ENCODE measurements at places on chromosomes 5 and 9.
A peak's percentile ranks its signal among the peaks of the same experiment; 100 is the strongest.

DNA sequence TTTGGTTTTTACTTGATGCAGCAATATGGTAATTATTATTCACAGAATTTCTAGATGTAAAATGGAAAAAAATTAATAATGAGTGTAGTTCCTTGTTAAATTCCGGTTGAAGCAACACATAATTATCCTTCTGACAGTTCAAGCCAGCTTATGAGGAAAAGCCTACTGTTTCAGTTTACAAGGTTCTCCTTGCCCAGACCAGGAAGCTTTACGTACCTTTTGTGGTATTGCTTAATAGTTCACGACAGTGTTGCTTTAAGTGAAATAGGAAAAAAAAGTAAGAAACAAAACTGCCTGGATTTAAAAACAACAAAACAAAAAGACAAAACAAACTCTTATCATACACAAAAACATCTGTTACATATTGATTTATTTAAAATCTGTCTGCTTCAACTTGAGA, 547.3 kb upstream of the C9orf72 start:
- DNase-seq, result no peak

DNA sequence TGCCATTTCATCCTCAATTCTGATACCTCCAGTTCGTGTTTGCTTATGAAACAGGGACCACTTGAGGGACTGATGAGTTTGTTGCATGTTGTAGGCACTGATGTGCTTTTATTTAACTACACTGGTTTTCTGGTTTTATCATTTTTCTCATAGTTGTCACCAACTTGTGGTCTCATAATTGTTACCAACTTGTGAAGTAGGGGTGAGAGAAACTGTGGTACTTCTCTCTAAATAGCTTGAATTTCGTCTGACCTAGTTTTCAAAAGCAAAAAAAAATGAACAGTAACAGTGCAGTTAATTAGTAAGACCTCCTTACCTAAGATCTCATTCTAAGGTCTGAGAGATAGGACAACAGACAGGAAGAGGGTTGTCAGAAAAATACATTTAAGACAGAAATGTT, 78.0 kb downstream of the ANXA2R start:
- no peak for DNase-seq

GRCh38 chr5:174799121-174799520, 74.7 kb downstream of the MSX2 start:
- DNase-seq, result no peak

DNA sequence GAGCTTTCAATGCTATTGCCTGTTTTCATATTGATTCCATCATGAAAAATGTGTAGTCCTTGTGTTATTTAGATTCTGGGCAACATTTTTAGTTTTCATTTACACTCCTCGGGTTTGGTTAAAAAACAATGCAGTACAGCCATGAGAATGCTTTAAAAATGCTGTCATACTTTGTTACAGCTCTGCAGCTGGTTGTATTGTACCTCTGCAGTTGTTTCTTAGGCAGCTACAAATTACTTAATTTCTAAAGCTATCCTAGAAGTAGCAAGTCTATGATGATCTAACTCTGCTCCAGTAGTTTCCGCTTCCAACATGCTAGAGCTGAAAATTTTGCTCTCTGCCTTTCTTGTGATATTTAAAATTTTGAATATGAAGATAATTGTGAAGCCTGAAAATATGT, 20.2 kb downstream of the SNX18 start:
- DNase-seq, result no peak

GRCh38 chr9:129007035-129007765, 20.9 kb downstream of the SH3GLB2 start:
- no peak for DNase-seq

GRCh38 chr5:116358911-116359418, 215.7 kb downstream of the SEMA6A start:
- no peak for DNase-seq

DNA sequence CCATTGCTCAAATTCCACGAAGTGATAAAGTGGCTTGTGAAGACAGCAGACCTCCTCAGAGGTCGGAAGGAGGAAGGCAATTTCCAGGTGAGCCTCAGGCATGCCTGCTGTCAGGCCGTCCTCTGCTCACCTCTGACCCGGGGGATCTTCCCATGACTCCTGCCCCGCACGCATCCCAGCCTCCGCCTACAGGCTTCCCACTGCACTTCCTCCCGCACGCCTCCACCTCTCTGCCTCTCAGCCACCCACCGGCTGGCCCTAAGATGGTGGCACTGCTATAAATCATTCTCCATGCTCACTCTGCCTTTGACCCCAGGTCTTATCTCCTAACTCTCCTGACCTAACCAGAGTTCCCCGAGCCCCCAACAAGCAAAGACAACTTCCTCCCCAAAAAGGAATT, 49.4 kb upstream of the DNAH5 start:
- DNase-seq, result no peak

- no peak for DNase-seq
Measured at GRCh38 chr5:120124961-120125360, 339.1 kb upstream of the PRR16 start.

DNA sequence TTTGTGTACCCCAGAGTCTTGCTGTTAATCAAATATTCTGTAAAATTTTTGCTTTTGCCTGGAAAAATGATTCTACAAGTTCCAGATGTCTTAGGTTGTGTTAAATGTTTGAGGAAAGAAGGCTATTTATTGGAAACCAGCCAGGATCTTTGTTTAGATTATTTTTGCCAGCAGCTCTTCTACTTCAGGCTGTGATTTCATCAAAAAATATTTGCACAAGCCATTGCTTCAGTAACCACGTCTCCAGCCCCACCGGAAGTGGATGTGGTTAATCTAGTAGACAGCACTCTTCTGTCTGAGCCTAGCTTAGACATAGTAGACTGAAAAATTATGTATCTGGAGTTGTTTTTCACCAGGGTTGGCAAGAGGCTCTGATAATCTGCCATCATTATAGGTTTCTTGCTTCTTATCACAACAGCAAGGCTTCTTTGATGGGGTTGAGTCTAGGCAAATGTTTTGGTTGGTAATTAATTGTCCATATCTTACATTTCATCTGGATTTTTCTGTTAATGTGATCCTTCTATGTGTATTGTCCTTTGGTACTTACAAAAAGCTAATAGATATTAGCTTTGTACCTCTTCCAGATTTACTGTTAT, 17.1 kb downstream of the KCTD16 start:
- DNase-seq, result peak; percentile 71

DNA sequence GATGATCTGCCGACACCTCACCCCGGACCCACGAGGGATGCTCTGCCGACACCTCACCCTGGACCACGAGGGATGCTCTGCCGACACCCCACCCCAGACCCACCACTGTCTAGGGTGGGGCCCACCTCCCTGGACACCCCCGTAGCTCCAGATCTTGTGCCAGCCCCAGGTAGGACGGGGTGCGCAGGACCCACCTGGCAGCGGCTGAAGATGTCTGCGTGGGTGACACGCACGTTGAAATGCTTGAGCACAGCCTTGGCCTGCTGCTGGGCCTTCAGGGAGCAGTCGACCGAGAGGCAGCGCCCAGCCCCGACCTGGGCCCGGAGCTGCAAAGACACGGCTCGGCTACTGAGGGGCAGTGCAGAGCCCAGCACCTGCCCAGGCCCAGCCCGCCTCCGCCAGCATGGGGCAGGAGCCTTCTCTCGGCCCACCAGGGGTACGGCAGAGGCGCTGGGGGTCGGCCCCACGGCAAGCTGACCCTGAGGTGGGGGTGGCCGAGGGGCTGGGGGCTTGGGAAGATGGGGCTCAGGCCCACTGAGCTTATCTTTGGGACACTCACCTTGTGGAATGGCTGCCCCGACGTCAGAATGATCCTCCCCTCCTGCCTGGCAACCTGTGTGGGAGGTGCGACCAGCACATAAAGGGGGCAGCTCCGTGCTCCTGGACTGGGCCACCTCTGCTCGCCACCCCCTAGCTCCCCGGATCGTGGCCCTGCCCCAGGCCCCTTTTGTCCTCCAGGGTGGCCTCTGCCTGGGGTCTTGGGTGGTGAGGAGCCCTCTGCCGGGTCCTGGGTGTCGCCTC, 21.7 kb upstream of the NRARP start:
- no peak for DNase-seq

DNA sequence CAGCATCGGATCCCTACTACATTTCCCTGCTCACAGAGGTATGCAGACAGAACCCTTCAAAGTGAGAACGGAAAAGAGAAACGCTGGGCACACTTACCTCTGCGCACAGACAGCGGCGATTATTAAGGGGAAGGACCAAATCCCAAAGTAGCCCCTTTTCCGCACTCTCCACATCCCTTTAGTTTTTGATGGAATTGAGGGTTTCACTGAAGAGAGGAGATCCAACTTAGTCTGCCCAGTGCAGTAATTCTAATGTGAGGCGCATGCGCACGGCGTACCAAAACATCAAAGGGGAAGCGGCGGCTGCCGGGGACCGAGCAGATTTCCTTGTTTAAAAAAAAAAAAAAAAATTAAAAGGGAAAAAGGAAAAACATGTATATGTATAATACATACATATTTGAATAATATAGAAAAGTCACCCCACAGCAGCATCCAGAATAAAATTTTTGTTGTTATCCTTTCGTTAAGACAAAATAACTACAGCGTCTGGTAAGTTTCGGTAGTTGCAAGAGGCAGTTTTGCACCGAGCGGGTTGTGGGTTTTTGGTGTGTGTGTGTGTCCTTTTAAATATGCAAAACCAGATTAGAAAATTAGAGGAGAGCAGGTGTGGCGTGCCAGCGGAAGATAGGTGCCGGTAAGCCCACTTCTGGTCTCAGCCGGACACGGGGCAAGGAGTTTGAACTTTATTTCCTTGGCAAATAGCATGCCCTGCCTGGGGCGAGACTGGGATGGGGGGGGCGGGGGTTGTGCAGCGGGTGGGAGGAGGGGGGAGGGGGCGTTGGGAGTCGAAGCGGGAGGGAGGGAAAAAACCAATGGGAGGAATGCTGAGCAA, at the start of gene GABRB2:
TSS of gene GABRB2 (minus strand) at position 256 of the 832 bp plus-strand sequence. CDS start at position 174, 82 bp downstream.
- no peak for DNase-seq

GRCh38 chr5:158725297-158725851, 374.3 kb downstream of the EBF1 start:
- no peak for DNase-seq

GRCh38 chr9:100204796-100205195, 105.8 kb downstream of the INVS start:
- no peak for DNase-seq

- no peak for DNase-seq
Measured at GRCh38 chr5:74622122-74622521, 18.4 kb downstream of the ENC1 start.

DNA sequence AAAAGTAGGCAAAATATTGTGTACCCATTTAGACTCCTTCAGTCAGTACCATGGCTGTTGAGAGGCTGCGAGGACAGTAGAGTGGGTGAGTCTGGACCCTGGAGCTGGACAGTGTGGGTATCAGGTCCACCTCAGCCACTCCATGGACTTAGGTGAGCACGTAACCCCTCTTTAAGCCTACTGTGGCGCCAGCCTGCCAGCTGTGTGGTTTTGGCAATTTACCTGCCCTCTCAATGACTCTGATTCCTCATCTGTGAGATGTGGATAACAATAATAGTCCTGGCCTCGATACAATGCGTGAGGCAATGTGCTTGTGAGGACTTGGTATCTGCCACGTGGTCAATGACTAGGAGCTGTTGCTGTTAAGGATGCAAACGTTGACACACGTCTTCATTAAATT, 17.9 kb downstream of the SLC1A3 start:
- DNase-seq, result no peak

GRCh38 chr5:39109606-39110005, 35.4 kb upstream of the RICTOR start:
- no peak for DNase-seq

GRCh38 chr9:76573905-76574760, 115.2 kb downstream of the GCNT1 start:
- DNase-seq, result no peak

DNA sequence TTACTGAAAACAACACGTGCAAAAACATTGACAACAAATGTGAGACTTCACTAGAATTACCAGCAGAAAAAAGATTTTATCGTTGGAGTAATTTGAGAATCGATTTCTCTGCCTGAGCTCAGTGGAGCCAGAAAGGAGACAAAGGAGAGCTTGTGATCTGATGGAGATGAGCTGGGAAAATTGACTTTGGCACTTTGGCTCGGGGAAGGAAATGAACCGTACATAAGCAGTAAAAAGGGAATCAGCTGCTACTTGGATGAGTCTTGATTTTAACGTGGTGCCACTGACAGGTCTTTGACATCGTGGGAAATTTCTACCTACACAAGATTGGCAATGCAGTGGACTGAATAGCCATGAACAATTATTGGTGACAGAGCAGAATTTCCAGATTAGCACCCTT, 244.7 kb upstream of the RPS23 start:
- no peak for DNase-seq

- DNase-seq, result no peak
Measured at GRCh38 chr9:84600739-84601138, 68.8 kb upstream of the NTRK2 start.

GRCh38 chr5:8057769-8058168, 188.8 kb downstream of the MTRR start:
- no peak for DNase-seq

DNA sequence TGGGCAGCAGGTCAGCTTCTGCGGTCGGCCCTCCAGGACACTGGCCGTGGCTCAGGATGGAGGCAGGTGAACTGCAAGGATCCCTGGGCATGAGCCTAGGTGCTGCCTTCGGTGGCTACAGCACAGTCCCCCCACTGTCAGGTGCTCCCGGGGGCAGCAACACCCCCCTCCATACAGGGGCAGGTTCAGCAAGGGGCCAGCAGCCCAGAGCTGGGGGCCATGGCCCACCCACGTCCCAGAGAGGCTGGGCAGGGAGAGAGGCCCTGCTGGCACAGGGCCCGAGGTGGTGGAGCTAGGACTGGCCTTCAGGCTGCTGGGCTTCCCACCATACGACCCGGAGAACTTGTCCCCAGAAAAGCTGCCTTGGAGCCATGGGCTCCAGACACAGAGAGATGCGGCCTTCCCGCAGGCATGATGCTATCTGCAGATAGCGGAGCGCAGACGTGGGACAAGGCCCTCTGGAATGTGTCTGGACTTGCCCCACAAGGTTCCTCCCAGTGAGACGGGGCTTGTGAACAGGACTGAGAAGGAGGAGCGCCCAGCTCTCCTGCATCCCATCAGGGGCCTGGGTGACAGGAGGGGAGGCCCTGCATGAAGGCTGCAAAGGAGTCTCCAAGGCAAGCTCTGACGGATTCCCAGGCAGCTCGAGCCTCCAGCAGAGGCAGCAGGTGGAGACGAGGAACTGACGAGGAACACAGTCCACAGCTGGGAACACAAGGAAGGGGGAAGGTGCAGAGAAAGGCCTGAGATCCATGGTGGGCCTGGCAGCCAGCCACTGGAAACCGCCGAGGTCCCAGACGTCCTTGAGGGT, 111.1 kb downstream of the VAV2 start:
- DNase-seq, result no peak

- DNase-seq, result peak; percentile 23
Measured at GRCh38 chr5:2136728-2137333, 254.1 kb upstream of the IRX4 start.

GRCh38 chr9:128325629-128326028, 3.0 kb downstream of the COQ4 start:
- DNase-seq, result no peak
